ENCODE measurements at places on chromosomes 1 and 21.

DNA sequence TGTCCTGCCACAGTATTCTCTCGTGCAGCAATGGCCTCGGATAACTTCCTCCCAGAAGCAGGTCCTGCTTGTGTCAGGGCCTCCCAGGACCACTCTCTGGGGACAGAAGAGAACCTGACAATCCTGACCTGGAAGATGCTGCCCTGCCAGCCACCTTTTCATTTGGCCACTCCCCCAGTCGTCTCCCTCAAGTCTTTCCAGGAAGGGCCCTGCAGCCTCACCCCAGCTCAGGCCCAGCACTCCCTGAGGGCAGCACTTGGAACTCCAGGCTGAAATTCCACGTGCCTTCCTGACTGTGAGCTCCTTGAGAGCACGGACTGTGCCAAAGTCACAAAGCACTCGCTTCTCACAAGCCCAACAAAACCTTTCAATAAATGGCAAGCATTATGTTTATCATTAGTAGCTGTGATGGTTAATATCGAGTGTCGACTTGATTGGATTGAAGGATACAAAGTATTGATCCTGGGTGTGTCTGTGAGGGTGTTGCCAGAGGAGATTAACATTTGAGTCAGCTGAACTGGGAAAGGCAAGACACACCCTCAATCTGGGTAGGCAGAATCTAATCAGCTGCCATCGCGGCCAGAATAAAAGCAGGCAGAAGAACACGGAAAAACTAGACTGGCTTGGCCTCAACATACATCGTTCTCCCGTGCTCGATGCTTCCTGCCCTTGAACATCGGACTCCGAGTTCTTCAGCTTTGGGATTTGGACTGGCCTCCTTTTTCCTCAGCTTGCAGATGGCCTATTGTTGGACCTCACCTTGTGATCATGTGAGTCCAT, 2.3 kb upstream of the CLEC20A start:
- DNase-seq: no peak

- no peak for DNase-seq
These were observed 9.5 kb upstream of the IRF6 start for GRCh38 chr1:209815490-209815889.

DNA sequence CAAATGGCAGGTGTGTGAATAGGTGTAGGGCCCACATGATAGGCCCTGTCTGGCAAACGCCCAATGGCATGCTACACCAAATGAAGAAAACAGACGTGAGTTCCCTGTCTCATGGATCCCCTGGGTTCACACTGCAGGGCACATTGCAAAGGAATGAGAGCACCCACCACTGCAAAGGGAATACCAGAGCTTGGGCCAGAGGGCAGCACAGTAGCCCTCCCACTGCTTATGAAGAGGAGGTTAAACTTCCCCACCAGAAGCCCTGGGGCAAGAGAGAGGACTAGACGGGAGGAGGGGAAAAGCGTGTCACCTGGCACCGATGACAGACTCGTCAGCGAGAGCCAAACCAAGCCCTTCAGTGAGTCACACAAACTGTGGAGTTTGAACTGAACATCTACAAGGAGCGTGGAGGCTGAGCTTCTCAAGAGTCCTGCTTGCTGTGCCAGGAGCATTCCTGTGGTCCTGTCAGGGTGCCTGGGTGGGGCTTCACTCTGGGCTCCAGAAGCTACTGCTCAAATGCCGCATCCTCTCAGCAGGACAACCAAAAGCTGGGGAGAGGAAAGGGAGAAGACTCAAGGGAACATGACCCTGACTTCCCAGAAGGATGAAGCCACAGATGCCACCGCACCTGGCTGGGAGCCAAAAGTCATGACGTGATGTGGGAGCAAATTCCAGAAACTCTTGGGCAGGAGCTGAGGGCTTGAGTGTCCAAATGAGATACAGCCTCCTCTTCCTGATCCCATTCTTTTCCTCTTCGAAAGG, 61.1 kb downstream of the TOMM20 start:
- DNase-seq: no peak

DNA sequence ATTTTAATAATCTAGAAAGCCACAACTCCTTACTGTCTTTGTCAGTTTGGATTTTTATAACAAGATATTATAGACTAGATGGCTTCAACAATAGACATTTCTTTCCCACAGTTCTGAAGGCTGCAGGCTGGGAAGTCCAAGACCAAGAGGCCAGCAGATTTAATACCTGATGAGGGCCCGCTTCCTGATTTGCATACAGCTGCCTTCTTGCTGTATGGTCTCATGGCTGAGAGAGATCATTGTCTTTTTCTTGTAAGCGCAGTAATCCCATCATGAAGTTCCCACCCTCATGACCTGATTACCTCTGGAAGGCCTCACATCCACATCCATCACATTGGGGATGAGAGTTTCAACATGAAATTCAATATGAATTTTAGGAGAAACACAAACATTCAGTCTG, 9.8 kb downstream of the RPS6KC1 start:
- DNase-seq: no peak

DNA sequence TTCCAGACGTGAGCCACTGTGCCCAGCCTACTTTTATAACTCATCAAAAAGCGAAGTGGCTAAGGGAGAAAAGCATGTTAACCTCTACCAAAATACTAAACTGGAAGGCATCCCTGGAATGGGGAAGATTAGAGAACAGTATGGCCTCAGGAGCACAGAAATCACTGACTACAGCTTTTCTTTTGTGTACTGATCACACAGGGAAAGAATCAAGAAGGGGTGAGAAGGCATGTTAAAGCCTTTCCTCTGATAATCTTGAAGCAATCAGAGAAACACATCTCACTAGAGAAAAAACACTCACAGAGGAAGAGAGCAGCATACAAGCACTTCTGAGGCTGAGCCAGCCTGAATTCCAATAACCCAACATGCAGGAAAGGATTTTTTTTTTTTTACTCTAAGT, 10.7 kb downstream of the PCAT6 start:
- DNase-seq: no peak

DNA sequence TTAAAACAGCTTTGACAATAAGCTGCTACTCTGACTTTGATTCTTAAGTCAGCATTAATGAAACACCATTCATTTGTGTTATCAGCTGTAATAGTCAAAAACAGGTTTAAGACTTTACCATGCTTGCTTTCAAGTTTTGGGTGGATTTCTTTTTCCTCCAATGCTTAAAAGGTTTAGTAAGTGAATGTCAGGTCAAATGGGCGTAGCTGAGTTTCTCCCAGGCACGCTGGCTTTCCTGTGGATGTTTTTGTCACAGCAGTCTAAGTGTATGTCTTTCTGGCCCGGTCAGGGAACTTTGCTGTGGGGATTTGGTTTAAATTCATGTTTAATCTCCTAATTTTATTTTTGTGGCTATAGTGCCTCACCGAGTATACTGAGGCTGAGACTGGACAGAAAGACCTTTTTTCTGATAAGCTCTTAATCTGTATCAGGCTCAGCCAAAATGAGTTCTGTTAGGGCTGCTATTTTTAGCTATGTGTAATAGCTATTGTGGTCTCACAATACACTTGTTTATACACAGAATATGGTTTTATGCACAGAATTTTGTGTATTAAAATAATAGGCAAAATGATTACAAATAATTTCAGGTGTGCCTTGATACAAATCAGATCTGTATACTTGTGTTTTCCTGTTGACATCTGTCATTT, 292.8 kb downstream of the DISC1 start:
- DNase-seq: no peak

- no peak for DNase-seq
These were observed 10.1 kb upstream of the PTCH2 start for GRCh38 chr1:44853201-44853600.

GRCh38 chr1:21706151-21706835, 37.1 kb upstream of the RAP1GAP start:
- no peak for DNase-seq

GRCh38 chr1:118028267-118028666, 98.7 kb downstream of the WDR3 start:
- DNase-seq: no peak

DNA sequence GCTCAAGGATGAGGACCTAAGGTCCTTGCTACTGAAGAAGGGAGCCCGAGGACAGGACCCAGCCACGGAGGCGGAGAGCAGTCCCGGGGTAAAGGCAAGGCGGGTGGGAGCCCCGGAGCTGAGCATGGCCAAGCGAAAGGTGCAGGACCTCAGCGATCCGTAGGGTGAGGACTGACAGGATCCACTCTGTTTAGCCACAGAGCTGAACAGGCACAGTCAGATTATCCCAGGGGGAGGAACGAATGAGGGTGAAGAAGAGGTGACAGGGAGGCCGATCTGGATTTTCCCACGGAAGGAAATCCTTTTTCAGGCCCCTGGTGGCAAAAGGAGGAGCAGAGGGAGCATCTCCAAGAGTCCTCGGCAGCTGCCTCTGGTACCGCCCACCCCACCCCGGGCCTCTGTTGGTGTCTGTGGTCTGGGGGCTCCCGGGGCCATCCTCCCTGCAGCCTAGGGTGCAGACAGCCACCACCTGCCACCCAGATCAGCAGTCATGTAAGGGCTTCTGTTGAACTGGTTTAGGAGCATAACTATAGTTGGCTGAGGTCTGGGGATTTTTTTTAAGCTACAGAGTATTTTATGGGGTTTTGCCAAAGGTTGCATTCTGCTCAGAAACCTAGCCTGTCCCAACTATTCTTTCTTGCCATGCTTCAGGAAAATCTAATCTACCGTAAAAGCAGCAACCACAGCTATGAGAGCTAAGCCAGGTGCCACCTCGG, 32.3 kb upstream of the LBR start:
- DNase-seq: no peak

- no peak for DNase-seq
These were observed 11.7 kb downstream of the CAPN9 start for GRCh38 chr1:230758709-230759368.

All from neural crest cell (in vitro differentiated cells).